ENCODE measurements at places on chromosomes 4 and X.

- DNase-seq: no peak
Measured at GRCh38 chr4:26248647-26249046, 72.2 kb upstream of the RBPJ start.

GRCh38 chrX:100935767-100936166, 7.0 kb upstream of the XKRX start:
- no peak for DNase-seq

GRCh38 chrX:110022599-110023448, 19.9 kb downstream of the TMEM164 start:
- DNase-seq: no peak

GRCh38 chr4:16450031-16450430, 223.8 kb upstream of the TAPT1 start:
- no peak for DNase-seq

- DNase-seq: no peak
Measured at GRCh38 chr4:183229397-183229796, 90.7 kb downstream of the CLDN22 start.

GRCh38 chrX:138150709-138151108, 560.8 kb downstream of the FGF13 start:
- DNase-seq: peak; percentile 9

- DNase-seq: peak; percentile 59
Measured at GRCh38 chr4:108118505-108118904, 50.2 kb downstream of the LEF1 start.

- no peak for DNase-seq
Measured at GRCh38 chr4:17027495-17027894, 129.1 kb upstream of the LDB2 start.

- DNase-seq: no peak
Measured at GRCh38 chr4:81352446-81352835, 119.3 kb downstream of the RASGEF1B start.

GRCh38 chrX:110156167-110156754, 153.3 kb downstream of the TMEM164 start:
- peak; percentile 38 for DNase-seq

- DNase-seq: no peak
Measured at GRCh38 chrX:121641560-121641959, 594.1 kb downstream of the GLUD2 start.

GRCh38 chrX:6292599-6292998, 63.9 kb upstream of the NLGN4X start:
- DNase-seq: no peak

GRCh38 chr4:124278477-124278876, 434.1 kb downstream of the ANKRD50 start:
- DNase-seq: no peak

DNA sequence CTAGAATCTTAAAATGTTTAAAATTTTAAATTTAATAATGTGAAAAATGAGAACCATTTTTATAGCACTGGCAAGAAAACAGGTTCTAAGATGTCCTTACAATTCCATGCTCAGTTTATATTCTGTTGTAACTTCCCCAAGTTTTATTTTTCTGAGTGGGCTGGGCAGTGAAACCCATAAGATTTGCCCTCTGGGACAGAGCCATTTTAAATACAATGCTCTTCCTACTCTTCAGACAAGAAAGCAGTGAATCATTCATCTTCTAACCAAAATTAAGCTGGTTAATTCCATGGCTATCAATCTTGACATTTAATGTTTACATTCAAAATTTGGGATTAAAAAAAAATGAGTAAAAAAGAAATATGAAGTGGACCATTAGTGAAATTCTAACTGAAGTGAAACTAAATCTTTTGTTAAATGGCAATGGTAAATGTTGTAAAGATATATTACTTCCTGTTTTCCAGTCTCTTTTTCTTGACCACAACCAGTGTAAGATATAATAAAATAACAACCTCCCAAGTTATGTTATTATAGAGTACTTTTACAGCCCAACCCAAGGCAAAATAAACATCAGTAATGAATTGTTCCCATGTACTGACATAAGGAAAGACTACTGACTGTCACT, 37.2 kb upstream of the PTPN13 start:
- DNase-seq: no peak

GRCh38 chrX:10174810-10175209, 18.0 kb downstream of the CLCN4 start:
- no peak for DNase-seq

- DNase-seq: no peak
Measured at GRCh38 chr4:76188557-76188956, 25.1 kb downstream of the SCARB2 start.

GRCh38 chr4:146342600-146343192, 128.4 kb downstream of the REELD1 start:
- peak; percentile 34 for DNase-seq

GRCh38 chr4:186717556-186717955, 6.1 kb downstream of the FAT1 start:
- no peak for DNase-seq

- no peak for DNase-seq
Measured at GRCh38 chr4:173488074-173488473, 42.0 kb downstream of the HAND2 start.

DNA sequence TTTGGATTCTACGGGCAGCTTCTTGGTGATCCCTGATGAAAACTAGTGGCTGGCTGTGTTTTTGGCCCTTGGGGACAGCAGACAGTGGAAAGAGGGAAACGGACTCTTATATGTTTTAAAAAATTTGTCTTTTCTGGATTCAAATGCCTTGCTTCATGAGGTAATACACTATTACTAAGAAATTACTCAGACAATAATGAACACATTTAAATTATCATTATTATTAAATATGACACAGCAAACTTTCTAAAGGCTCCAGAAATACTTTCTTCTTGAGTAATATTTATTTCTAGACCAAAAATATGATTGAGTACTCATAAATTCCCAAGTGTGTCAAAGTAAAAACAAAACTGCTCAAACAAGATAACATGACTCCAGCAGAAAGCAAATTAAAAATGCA, 520.7 kb upstream of the AADAT start:
- DNase-seq: no peak

DNA sequence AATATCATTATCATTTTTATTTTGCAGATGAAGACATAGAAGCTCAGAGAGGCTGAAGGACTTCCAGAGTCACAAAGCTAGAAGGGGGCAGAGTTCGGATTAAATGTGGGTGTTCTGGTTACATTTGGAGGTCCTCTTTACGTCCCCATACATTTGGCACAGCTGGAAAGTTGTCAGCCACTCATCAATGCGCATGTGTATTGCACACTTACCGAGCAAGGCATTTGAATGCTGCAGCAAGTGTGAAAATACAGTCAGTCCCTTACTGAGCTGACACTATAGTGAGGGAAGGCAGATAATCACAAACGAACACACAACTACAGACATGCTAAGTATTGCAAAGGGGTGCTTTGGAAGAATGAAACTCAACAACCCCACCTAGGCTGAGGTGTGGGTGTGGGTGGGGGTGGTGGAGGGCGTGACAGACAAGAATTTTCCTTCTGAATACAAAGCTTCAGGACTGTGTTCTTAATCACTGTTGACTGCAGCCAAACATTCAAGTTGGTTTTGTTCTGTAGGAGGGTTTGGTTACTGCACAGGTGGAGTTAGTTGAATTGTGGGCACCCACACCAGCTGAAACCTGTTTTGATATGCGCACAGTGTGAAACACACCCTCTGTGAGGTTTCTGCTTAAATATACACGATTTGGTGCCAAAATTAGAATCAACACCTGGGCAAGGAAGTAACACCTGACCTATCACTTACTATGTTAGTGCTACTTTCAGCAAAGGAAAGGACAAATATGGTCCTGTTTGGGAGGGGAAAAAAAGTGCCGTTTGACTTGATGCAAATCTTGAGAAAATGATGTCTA, 72.4 kb downstream of the COQ2 start:
- peak; percentile 44 for DNase-seq

GRCh38 chr4:174948826-174949225, 30.7 kb downstream of the ADAM29 start:
- DNase-seq: no peak

DNA sequence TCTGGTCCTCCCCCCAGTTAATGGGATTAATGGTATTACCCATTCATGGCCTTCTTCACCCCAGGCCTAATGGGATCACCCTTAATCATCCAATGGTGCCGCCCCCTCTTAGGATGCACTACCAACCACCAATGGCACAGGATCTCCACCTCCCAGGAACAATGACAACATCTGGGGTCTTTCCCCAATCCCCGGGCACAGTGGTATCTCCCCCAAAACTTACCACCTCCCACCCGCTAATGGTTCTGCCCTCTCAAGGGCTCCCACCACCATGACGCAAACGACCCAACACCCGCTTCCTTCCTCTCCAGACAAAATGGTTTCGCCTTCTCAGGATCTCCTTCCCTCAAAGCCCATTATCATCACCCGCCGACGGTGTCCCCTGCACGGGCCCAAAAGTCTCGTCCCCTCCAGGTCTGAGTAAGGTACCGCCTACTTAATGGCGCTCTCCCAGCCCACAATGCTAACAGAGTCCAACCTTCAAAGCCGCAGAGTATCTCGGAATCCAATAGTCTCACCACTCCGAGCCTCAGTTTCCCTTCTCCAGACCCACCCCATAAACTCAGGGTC, 458 bp downstream of the GRIPAP1 start:
- peak; percentile 59 for DNase-seq

DNA sequence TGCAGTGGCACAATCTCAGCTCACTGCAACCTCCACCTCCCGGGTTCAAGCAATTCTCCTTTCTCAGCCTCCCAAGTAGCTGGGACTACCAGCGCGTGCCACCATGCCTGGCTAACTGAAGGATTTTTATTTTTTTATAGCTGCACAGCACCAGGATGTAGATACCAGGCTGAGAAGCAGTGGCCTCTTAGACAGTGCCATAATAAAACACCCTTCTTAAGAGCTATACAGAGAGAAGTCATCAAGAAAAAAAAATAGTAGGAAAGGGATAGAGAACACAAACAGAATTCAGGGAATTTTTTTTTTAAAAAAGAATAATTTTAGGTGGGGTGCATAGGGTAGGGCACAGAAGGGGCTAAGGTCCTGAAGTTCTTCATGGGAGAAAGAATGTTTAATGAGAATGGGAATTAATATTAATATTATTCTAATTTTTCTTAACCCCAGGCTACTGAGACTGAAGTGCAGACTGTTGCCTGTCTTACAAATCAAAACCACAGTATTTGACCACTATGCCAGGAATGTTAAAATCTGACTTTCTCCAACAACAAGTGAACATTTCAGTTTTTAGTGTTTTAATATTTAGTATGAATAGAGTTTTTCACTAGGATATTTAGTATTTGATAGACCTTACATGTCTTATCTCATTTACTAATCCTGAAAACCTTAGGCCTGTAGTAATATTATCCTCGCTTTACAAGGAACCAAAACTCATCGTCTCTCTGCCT, 146.7 kb downstream of the KCNIP4 start:
- no peak for DNase-seq

GRCh38 chrX:129793604-129794191, 13.9 kb downstream of the SASH3 start:
- DNase-seq: no peak

GRCh38 chr4:20253735-20254409, 2.2 kb downstream of the SLIT2 start:
- DNase-seq: no peak

GRCh38 chrX:34437586-34437985, 219.5 kb downstream of the TMEM47 start:
- no peak for DNase-seq

DNA sequence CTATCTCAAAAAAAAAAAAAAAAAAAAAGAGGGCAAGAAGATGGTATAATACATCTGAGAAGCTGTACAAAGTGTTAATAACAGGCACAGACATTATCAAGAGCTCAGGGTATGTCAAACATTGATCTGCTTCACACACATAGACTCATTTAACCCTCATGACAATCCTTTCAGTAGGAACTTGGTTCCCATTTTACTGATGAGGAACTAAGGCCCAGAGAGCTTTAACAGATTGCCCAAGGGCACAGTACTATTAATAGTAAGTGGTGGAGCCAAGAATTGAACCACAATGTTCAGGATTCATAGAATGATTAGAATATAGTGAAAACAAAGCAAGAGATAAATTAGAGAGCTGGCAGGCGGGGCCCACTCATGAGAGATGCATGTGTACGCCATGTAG, 154.4 kb downstream of the EFHC2 start:
- no peak for DNase-seq

- DNase-seq: no peak
Measured at GRCh38 chr4:126113058-126113457, 798.3 kb downstream of the FAT4 start.

DNA sequence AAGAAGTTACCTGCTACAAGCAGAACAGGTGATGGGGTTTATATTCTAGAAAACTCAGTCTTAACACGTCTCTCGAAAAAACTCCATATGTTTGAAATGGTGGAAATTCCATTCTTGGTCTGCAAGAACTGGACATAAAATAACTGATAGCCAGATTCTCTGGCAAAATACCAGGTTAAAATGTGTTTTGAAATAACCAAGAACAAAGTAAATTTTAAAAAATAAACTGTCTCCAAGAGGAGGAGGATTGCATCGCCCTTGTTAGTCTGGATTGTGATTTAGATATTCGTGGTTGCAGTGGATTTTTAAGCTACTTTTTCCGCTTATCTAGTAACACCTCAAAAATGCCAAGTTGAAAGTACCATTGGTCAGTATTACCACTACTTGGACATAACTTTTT, 40.8 kb downstream of the CENPU start:
- no peak for DNase-seq

DNA sequence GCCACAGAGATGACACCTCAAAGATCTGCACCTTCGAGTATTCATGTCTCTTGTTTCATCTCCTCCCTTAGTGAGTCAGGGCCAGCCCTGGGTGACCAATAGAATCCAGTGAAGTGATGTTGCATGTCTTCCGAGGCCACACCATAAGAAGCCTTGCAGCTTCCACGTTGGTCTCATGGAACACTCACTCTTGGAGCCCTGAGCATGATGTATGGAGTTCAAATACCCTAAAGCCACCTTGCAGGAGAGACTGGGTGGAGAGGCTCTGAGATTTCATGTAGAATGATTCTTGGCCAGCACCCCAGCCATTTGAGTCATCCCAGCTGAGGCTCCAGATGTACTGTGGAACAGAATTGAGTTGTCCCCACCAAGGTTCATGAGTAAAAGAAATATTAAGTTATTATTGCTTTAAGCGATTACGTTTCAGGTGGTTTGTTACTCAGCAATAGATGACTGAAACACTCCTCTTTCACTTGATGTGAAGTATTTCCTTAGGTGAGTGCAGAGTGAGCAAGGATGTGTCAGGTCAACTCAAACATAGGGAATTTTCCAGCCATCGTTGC, 5.0 kb upstream of the RP2 start:
- peak; percentile 13 for DNase-seq

DNA sequence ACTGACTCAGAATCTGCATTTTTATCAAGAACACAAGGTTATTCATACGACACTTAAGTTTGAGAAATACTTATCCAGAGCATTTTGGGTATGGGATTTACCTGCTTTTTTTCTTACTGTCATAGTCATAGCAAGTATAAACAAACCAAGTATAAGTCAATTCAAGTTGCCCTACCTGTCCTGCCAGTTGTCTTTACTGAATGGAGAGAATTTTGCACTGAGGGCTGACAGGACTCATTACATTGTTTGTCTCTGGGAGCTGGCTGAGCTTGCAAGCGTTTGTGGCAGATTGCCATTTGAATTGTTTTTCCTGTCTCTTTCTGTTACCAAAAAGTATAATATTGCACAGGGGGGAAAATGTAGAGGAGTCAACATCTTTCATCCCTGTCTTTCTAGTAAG, 278.9 kb upstream of the MAGEC2 start:
- no peak for DNase-seq

All from activated CD4-positive, alpha-beta T cell treated with anti-CD3 and anti-CD28 coated beads, Interleukin-10, Interleukin-2, amounts not matched to agents 100 ng/mL and 50 ng/mL, durations not matched to agents 16 hours and 8 hours (primary cell).